ENCODE measurements at places on chromosomes 1 and 21.

DNA sequence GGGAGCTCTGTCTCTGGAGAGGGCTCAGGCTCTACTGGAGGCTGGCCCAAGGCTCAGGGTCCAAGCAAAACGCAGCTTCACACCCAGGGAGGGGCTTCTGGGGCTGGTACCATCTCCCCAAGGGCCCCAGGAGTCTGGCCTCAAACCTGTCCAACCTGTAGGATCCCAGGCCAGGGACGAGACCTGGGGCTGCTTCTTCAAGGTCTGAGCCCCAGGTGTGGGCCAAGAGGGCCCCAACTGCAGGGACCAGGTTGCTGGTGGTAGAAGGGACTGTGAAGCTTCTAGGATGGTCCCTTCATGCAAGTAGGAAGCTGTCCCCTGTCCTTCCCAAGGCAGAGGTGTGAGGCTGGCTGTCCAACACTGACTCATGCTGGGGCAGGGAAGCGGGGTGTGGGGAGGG lies 7.8 kb upstream of the MMEL1 start:
- DNase-seq: no peak

DNA sequence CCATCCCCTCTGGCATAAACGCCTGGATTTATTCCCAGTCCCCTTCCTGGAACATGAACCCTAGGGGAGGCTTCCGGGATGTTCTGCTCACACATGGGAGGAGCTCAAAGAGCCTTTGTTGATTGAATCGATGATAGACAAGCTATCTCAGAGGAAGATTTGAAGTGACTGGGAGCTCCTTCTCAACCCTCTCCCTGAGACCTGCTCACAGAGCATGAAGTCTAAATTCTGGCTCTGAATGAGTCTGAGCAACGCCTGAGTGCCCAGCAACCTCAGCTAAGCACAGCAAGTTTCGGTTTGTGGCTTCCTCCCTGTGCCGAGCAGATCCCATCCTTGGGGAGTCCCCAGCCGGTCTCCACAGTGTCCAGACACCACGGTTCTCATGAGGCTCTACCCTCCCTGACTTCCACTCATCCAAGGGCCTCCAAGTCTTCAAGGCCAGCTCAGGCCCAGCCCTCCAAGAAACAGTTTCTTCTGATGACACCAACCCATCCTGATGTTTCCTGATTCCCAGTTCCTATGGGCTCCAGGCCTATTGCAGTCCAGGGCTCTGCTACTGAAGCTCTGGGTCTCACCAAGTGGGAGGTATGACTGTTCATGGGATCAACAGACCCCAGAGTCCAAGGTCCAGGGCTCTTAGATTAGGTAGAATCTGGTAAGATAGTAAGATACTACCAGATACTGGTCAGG lies 190.8 kb downstream of the DYRK1A start:
- DNase-seq: peak; percentile 30

DNA sequence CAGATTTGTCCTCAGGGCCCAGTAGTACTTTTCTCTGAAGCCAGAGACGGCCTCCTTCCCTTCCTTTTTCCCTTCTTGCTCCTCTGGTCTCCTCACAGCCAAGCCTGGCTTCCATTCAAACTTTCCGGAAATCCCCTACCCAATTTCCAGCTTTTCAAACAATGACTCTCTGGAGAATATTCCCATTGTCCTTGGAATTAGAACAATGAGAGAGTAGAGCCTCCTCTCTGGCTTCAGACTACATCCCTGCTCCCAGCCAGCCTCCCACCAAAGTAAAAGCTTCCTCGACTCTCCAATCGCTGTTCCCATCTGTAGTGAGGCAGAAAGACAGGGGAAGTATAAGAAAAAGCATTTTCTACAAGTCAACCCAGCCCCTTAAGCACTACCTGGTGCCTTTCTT lies 77.7 kb upstream of the SOX13 start:
- no peak for DNase-seq

GRCh38 chr1:86811142-86811924 lies 102.6 kb downstream of the SELENOF start:
- no peak for DNase-seq

GRCh38 chr1:213123536-213123935 lies 72.5 kb downstream of the RPS6KC1 start:
- DNase-seq: no peak
